Renal cortical epithelial cell (primary cell): ENCODE measurements at places on chromosomes 4 and X.
A peak's percentile ranks its signal among the peaks of the same experiment; 100 is the strongest.

DNA sequence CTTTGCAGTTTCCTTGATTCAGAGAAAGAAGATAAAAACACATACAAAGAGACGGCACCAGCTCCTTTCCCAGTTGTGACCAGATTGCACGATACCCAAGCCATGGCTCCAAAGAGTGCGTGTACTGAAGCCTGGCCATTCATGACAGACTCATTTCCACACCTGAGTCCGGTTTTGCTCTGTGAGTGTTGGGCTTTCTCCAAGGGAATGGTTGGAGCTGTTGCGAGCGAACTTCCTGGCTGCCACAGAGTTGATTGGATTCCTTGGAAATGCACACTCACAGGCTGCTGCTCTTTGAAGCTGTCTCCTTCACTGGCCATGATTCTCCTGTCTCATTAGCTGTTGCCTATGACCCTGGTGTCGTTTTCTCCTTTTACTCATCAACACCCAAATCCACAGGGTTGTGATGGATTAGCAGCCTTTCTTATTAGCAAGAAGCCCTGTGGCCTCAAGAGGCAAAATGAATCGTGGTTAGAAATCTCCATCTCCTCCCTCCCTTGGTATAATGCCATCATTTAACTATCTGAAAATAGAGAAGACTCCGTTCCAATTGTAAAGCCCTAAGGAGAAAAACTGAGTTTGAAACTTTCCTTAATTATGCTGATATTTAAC, 43.9 kb upstream of the BBS12 start:
- no peak for DNase-seq

DNA sequence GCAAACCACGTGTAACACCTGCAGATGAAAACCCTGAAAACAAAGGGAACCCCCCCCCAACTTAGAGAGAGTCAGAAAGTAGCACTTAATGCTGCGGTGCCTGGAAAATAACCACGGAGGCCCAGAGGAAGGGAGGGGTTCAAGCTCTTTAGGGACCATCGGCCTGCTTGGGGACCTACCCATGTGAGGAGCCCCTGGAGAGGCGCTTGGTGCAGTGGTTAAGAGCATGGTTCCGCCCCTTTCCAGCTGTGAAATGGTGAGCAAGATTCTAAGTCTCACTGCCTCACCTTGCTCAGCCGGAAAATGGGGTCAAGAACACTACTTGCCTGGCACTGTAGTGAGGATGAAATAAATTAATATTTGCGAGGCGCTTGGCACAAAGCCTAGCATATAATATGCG, 13.8 kb downstream of the SLC25A5 start:
- DNase-seq: no peak

GRCh38 chr4:174658246-174658645, 136.0 kb upstream of the HPGD start:
- DNase-seq: no peak

DNA sequence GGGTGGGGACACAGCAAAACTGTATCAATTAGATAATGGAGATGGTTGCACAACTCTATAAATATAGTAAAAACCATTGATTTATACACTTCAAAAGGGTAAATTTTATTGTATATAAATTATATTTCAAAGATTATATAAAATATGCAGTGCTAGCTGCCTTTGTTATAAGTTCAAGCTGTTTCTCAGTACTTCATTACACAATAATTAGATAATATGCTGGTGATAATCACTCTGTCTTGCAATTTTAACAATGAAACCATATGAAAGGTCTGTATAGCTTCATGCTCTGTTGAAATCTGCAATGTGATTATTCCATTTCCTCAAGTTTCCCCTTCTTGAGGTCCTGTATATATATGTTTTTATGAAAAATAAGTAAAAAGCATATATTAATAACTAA, 73.4 kb upstream of the PLS3 start:
- no peak for DNase-seq

GRCh38 chr4:172826346-172826745, 342.3 kb upstream of the GALNT7 start:
- peak; percentile 52 for DNase-seq

DNA sequence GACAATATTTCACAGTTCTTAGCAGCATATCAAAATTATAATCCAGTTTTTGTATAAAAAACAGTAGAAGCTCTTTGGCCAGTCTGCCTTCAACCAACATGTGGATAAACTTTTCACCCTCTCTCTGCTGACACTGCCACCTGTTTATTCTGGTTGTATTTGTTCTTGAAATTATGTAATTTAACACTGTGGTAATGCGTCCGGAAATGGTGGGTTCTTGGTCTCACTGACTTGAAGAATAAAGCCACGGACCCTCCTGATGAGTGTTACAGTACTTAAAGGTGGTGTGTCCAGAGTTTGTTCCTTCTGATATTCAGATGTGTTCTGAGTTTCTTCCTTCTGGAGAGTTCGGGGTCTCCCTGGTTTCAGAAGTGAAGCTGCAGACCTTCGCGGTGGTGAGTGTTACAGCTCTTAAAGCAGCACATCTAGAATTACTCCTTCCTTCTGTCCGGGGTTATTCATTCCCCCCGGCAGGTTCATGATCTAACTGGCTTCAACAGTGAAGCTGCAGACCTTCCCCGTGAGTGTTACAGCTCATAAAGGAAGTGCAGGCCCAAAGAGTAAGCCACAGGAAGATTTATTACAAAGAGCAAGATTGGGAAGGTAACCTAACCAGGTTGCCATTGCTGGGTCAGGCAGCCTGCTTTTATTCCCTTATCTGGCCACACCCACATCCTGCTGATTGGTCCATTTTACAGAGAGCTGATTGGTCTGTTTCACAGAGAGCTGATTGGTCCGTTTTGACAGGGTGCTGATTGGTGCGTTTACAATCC, 15.7 kb downstream of the FAM184B start:
- DNase-seq: no peak

- DNase-seq: no peak
Measured at GRCh38 chrX:24658421-24658820, 11.3 kb upstream of the PCYT1B start.

GRCh38 chr4:3317656-3318211, 24.9 kb downstream of the RGS12 start:
- DNase-seq: no peak

DNA sequence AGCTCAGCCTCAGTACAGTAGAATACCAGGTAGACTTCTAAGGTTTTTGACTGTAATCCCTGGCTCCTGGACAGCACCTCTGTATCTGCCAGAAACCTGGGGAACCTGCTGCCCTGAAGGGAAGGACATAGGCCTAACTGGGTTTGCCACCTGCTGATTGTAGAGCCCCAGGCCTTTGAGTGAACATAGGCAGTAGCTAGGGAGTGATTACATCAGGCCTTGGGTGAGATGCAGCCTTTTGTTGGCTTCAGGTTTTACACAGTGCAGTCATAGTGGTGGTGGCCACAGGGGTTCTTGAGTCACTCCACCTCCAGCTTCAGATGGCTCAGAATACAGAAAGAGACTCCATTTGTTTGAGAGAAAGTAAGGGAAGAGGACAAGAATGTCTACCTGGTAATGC, 19.3 kb downstream of the IQCM start:
- no peak for DNase-seq
